ENCODE measurements at places on chromosomes 1 and 21.

DNA sequence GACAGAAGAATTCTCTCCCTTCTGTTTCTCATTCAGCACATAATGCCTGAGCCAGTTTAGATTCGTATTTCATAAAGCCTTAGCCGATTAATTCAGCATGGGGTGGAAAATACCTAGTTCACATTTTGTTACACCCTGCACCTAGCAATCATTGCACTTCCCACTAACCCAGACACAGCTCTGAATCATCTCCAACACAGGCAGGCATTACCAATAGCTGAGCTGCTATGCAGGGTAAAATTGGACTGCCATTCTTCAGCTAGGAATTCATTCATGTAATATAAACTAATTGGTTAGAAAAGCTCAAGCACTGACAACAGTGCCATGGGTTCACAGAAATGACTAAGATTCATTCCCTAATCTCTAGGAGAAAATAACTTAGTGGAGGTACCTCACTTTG lies 26.9 kb upstream of the NKAIN1 start:
- no peak for DNase-seq

DNA sequence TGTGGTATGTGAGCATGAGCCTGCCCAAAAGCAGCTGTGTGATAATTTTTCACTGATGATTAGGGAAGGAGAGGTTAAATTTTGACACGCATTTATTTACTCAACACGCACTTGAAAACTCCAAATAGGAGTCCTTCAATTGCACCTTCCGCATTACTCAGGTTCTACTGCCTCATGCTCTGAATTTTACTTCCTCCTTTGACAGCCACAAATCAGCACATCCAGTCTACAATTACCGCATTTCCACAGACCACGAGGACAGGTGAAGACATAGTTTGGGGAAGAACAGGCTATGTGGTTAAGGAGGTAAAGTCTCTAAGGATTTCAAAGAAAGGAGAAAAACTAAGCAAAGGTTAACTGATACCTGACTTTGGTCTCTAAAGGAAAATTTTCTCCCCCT lies 2.6 kb downstream of the CAPN8 start:
- no peak for DNase-seq

GRCh38 chr1:156399355-156400125 lies 30.5 kb downstream of the RHBG start:
- no peak for DNase-seq

GRCh38 chr1:186188004-186188539 lies 187.0 kb downstream of the TPR start:
- no peak for DNase-seq

- DNase-seq = no peak
These were observed 41.0 kb downstream of the KCND3 start for GRCh38 chr1:111948209-111949171.

GRCh38 chr1:94236630-94237290 lies 624 bp downstream of the ARHGAP29 start:
- no peak for DNase-seq

DNA sequence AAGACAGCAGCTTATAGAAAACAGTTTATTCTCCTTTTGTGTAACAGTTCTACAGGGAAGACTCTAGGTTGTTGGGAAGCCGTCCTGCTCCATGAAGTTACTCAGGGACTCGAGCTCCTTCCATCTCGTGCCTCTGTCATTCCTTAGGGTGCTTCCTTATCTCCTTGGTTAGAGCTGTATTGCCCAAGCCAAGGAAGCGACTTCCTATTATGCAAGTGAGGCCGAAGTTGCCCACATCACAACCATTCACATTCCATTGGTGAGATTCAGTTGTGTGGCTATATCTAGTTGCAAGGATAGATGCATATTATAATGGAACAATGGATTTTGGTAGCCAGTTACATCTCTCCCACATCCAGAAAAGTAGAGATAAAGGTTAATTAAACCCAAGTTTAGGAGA lies 9.0 kb downstream of the GSTM5 start:
- no peak for DNase-seq

- no peak for DNase-seq
These were observed 57.7 kb downstream of the ZC3H11B start for GRCh38 chr1:219555031-219555692.

- no peak for DNase-seq
These were observed 6.1 kb upstream of the PSMA5 start for GRCh38 chr1:109432336-109432735.

DNA sequence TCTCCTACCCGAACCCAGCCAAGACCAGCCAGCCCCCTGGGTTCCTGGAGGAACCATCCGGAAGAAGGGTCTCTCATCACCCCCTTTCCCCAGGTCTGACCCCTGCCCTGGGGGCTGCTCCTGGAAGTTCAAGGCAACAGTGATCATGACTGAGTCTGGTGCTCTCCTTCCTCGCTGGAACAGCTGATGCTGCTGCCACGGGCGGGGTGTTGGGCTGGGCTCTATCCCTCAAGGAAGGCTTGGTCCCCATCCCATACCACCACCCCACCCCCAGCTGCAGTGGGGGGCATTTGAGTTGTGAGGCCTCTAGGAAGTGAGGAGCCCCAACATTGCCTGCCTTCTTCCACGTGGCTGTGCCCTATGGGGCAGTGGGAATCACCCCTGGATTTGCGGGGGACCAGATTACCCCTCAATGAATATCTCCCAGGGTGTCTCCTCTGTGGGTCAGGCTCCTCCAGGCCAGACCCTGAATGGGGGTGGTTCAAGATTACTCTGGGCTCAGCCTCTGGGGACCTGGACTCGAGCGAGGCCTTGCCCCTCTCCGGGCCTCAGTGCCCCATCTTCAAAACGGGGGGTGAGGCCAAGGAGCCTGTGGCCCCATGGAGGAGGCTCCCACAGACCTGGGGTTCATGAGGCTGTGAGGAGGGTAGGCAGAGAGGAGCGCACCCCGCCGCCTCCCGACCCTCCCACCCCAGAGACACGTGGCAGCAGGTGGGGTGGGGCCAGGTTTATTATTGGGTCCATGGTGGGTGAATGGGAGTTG lies 2.8 kb downstream of the MASP2 start:
- no peak for DNase-seq

- DNase-seq = no peak
These were observed 21.4 kb downstream of the COL6A1 start for GRCh38 chr21:46002841-46003574.

DNA sequence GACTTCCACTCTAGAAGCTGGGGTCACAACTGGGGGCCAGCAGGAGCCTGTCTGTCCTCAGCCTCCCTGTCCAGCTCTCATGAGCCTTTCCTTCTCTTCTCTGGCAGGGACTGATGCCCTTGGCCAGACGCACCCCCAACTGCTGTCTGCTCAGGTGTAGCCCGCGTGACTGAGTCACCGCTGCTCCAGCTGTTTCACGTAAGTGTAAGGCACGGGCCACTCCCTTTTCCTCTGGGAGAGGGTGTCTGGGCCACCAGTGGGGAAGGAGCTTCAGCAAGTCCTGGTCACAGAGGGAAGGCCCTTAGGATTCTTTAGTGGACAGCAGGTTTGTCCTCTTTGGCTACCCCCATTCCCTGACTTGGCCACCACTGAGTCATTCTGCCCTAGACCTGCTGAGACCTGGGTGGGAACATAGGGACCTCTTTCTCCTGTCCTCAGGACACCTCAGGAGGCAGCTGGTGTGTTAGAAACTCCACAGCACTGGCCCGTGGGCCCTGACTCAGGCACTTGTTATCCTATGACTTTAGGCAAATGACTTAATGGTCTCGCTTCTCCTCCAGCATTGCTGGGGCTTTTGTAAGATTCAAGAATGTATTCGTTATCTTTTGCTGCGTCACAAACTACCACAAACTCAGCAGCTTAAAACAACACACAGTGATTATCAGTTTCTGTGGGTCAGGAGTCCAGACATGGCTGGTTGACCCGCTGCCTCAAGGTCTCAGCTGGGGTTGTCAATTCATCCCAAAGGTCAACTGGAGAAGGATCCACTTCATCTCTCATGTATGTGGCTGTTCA lies 64.8 kb downstream of the FAM163A start:
- DNase-seq = no peak

DNA sequence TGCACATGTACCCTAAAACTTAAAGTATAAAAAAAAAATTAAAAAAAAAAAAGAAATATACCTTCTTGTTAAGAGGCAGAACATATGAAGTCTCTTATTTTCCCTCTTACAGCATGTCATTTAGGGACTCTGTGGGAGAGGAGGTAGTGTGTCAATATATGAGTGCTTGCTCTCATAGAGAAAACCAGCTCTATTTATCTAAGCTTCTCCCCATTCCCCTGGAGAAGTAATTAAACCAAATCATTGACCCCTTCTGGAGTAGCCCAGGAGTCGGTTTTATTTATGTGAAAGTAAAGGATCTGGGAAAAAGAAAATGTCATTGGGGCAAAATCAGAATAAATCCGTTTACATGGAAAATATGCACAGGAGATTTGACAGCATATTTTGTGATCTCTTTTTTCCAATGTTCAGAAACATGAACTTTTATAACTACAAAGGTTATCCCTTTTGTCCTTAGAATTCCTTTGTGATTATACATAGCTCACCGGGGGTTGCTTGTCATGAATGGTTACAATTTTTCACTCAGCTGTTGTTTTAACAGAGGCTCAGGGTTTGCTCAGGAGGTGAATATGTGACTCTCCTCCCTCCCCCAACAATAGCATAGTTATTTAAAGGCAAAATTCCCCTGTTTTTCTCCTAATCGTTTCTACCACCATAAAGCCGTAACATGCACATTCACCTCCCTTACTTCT lies 114.5 kb upstream of the C1orf21 start:
- no peak for DNase-seq

DNA sequence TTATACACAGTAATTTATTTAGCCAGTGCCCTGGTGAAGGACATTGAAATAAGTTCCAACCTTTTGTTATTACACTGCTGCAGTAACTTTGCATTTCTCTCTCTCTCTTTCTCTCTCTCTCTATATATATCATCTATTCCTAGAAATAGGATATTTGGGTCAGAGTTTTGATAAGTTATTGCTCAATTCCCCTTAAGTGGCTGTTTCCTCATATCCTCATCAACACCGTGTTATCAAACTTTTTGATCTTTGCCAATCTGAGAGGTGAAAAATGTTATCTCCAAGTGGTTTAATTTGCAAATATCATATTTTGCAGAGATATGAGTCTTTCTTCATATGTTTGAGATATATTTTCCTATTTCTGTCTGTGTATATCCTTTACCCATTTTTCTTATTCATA lies 1.6 kb upstream of the SRSF4 start:
- no peak for DNase-seq

GRCh38 chr1:21564521-21565095 lies 55.4 kb downstream of the ALPL start:
- DNase-seq = no peak

GRCh38 chr1:86100401-86100800 lies 56.2 kb downstream of the COL24A1 start:
- DNase-seq = no peak

DNA sequence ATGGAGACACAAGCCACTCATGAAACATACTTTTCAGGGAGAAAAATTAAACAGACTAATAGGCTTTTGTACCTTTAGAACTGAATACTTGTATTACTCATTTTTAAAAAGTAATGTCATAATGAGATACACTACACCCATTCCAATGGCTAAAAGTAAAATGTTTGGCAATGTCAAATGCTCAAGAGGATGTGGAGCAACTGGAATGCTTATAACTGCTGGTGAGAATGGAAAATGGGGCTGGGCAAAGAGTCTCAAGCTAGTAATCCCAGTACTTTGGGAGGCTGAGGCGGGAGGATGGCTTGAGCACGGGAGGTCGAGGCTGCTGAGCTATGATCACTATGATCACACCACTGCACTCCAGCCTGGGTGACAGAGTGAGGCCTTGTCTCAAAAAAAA lies 86.3 kb downstream of the NKAIN1 start:
- no peak for DNase-seq

DNA sequence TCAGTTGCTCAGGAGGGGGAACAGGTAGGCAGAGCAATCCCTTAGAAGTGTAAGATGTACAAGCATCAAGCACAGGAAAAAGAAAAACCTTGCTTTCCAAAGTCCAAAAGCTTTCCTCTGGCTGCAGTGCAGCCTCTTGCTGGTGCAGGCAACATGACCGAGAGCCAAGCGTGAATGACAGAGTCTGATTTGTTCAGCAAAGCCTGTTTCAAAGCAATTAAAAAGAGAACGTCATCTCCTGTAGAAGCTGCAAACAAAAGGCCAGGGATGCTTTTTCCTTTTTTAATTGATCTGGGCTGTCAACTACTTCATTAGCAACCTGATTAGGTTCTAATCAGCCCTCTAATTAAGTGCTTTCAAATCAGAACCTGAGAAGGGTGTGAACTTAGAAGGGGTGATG lies 38.2 kb upstream of the PLA2G2C start:
- DNase-seq = no peak

DNA sequence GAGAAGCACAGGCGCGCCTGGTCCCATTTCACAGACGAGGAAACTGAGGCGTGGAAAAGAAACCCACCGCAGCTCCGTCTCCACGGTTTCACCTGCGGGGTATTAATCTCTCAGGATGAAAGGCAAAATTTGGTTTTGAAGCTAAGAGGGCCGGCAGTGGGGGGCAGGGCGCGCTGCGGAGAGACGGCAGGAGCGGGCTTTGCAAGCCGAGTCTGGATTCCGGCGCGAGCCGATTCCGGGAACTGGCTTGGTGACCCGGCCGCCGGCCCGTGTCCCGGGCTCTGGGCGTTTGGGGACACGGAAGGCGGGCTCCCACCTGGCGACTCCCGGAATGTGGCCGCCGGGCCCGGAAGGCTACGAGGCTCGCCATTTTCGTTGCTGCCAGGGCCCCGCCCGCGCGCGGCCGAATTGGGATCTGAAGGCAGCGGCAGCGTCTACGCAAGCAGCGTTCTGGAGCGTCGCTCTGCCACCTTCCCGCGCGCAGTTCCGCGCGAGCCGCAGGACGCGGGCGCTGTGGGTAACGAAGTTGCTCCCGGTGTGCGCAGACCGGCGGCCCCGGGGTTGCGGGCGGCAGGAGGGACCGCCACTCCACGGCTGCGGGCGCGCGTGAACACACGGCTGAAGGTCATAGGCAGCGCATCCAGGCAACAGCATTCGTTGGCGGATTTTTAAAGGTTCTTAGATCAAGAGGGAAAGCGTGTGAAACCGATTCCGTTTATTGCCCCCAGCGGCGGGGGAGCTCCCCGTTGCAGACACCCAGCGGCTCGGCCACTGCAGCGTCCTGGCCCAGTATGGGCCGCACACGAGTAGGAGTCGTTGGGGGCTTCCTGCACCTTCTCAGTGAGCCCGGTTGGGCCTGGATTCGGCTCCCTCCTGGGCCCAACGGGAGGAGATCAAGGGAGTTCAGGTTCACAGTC lies 5.4 kb upstream of the PRDM16 start:
- DNase-seq = no peak

DNA sequence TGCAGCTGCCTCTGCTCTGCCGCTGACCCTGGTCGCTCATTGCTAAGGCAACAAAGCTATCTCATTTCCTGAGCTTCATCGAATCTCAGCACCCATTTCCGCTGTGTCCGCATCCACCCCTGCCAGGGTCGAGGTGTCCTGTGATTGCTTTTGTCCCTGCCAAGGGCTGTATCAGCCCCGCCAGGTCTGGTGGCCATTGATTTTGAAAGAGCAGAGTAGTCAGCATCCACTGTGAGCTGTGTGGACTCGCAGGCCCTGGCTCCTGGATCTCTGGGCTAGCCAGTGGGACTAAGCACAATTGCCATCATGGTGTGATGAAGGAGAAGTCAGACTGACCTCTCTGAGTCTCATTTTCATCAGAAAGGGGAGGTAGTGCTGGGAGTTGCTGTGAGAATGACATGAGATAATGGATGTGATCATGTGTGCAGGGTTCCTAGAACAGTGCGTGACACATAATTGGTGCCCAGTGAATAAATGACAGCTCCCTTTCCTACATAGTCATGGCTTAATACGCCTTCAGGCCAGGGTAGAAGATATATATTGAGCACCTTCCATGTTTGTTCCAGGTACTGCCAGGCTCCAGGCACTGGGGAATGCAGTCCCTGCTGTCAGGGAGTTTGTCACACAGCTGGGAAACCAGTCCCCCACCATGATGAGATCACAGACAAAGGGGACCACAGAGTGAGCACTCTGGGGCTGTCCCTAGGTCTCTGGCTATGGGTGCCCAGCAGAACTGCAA lies 32.1 kb downstream of the NAV1 start:
- DNase-seq = no peak
